ENCODE measurements at places on chromosomes 5 and 9. TPM values are rescaled to one million over a fixed set of nuclear protein-coding genes. Genes with fewer than 3 reads are reported as not detected.

- no peak for DNase-seq
Observed at GRCh38 chr9:91240596-91241165, 121.0 kb downstream of the AUH start.

The PCDH1 gene
- total RNA-seq = not detected

- DNase-seq = no peak
Observed at GRCh38 chr5:61578858-61579503, 246.9 kb downstream of the ZSWIM6 start.

DNA sequence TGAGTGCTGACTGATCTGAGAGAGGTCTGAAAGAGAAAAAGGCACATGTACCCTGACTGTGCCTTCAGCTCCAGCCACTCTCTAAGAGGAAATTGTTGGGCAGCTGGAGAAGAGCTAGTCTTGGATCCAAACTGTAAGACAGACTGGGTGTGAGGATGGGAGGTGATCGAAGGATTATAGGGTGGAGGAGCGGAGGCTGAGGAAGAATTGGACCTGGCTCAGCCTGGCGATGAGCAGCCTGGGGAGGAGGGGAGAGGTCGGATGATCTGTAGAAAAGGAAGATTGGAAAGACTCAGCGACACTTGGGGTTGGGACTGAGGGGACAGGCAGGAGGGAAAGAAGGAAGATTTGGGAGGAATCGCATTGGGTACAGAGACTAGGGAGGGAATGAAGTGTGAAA, 98.6 kb upstream of the SLC25A48 start:
- no peak for DNase-seq

All from CD8-positive, alpha-beta memory T cell (primary cell).